ENCODE measurements at places on chromosomes 11 and 22.

GRCh38 chr11:128927683-128928336 is 14.9 kb downstream of the TP53AIP1 start:
- DNase-seq = no peak

GRCh38 chr11:10382518-10382917 is 72.5 kb upstream of the AMPD3 start:
- no peak for DNase-seq

DNA sequence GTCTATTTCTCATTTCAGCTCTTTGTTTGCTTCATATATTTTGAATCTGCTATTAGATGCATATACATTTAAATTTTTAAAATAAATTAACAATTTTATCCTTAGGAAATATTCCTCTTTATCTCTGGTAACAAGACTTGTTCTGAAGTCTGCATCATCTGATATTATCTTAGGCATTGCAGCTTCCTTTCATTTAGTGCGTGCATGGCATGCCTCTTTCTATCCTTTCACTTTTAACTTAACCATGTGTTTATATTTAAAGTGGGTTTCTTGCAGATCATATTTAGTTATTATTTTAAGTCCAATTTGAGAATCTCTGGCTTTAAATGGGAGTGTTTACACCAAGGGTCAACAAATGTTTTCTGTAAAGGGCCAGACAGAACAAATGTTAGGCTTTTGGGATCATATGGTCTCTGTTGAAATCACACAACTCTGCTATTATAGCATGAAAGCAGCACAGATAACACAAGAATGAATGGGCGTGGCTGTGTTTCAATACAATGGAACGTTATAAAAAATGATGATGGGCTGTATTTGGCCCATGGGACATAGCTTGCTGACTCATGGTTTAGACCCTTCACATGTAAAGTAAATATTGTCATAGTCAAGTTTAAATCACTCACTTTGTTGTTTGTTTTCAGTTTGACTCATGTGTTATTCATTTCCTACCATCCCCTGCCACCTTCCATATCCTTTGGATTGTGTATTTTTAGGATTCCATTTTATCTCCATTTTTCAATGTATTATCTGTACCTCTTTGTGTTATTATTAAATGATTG is 83.9 kb upstream of the SNX19 start:
- no peak for DNase-seq

GRCh38 chr22:43566561-43567332 is 154.9 kb downstream of the MPPED1 start:
- DNase-seq = no peak

DNA sequence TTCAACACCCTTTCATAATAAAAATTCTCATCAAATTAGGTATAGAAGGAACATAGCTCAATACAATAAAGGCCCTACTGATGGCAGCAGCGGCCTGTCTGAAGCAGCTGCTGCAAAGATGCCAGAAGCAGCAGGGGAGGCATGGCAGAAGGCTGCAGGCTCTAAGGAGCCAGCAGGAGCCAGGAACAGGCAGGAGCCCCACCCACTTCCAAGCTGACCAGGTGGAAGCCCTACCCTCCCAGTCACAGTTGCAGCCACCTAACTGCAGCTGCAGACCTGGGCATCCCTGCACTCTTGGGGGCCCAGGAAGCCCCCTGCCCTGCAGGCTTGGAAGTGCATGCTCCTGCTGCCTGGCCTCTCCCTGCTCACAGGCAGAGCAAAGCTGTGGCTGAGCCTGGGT is 18.2 kb upstream of the OR6A2 start:
- DNase-seq = no peak

GRCh38 chr11:7154881-7155361 is 66.1 kb downstream of the RBMXL2 start:
- DNase-seq = no peak

- DNase-seq = no peak
Measured at GRCh38 chr22:48496987-48497650, 1330.6 kb downstream of the BRD1 start.

- no peak for DNase-seq
Measured at GRCh38 chr11:64123679-64124078, 42.2 kb downstream of the MACROD1 start.

DNA sequence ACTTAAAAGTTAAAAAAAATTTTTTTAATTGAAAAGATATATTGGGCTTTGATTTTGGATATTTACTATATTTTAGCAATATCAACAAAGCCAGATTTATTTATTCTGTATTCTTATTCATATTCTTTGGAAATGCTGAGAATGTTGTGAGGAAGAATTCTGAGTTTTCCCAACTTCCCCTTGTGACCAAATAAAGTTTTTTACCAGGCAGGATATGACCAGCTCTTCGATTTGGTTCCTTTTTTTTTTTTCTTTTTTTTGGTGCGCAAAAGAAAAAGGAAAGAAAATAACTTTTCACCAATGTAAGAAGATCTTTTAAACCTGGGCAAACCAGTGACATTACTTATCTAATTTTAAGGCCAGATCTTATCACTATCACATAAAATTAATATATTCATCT is 12.9 kb downstream of the TCP11L1 start:
- no peak for DNase-seq

- no peak for DNase-seq
Measured at GRCh38 chr11:33063326-33063881, 24.0 kb downstream of the TCP11L1 start.

- DNase-seq = no peak
Measured at GRCh38 chr11:3855808-3856491, 486 bp downstream of the STIM1 start.

DNA sequence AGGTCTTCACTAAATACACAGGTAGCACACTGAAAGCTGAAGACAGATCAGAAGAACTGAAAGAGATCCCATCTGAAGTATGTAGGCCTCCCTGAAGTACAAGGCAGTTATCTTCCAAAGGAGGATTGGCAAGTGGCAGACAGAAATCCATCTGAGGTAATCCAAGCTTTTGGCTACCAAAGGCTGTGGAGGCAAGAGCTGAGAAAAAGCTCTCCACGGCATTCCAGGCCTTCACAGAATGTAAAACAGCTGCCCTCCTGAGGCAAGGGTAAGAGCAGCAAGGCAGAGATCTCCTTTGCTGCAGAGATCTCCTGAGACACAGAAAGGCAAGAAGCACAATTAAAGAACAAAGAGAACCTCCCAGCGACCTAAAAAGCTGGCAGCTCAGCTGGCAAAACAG is 19.1 kb downstream of the PIK3C2A start:
- no peak for DNase-seq

DNA sequence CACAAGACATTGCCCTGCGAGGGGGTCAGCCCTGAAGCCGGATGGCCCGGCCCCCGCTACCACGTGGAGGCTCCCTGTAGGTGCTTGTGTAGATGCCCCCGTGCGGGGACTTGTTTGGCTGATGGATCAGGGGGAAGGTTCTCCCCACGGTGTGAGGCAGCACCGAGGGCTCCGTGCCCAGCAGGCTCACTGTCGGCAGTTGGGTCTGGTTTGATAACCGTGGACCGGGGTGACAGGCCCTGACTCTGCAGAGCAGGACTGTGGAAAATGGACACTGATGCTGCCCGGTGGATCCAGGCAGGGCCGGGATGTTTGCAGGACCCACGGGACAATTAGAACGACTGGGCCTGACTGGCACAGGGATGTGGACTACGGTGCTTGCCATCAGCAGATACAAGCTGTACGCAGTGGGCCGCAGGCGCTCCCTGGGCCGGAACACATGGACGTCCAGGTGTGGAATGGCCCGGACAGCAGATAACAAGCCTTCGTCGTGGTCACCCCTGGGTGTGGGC is 19.0 kb downstream of the KCNQ1 start:
- no peak for DNase-seq
